Breast epithelium (tissue), 4 donors: ENCODE measurements at places on chromosomes 2 and 18. TPM values are rescaled to one million over a fixed set of nuclear protein-coding genes. Genes with fewer than 3 reads are reported as not detected.

HMSD gene
- total RNA-seq, result not detected

- DNase-seq, result no peak
These were observed 106.9 kb upstream of the OTOS start for GRCh38 chr2:240247241-240247867.

GRCh38 chr2:46167406-46167805, 129.8 kb upstream of the EPAS1 start:
- no peak for DNase-seq

- no peak for DNase-seq
These were observed 20.7 kb upstream of the GYPC start for GRCh38 chr2:126635281-126635680.
